ENCODE measurements at places on chromosomes 2 and 18.

DNA sequence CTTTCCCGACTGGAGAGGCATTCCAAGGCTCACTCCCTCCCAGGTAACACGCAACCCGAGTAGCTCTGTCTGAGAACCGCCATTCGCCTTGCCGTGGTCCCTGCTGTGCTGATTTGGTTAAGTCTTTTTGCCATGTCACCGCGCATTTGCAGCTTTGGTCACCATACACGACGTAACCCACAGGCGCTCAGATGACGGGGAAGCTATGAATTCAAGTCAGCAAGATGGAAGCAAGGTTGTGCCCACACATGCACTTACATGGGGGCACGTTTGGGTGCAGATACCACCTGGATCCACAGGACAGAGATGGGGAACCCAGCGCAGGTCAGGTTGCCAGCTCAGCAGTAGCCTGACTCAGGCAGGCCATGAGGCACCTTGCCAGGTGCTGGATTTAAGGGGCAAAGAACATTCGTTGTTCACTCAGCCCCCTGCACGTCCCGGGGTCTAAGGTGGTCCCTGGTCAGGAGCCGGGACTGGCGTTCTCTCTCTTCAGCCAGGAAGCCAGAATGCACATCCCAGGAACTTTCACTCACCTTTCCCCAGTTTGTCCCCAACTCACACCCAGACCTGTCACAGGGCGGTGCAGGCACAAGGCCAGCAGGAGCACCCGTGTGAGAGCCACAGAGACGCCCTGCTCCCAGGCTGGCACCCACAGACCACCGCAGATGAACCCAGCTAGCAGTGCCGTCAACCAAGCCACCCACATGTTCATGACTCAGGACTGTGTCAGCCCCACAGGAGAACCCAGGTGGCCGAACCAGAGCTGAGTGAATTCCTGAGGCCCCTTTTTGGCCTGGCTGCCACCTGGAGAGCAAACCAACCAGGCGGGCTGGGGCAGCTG lies 19.9 kb downstream of the SNED1 start:
- no peak for DNase-seq

- DNase-seq, result no peak
These were observed 153.8 kb downstream of the MAP2 start for GRCh38 chr2:209577376-209578357.

DNA sequence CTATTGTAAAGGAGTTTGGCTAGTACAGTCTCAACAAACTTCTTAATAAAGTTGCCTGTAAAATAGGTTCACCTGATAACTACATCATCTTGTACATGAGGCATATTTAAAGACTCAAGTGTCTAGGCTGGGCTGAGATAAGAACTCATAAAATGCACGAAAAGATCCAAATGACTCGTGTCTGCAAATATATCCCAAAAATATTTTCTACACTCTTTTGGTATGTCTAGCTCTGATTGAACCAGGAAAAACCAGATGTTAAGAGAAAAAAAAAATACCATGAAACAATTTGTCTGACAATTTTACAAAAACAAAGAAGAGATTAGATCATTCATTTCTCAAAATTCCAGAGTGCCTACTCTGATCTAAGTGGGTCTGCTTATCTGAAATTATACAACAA lies 166.9 kb upstream of the OSR1 start:
- no peak for DNase-seq

DNA sequence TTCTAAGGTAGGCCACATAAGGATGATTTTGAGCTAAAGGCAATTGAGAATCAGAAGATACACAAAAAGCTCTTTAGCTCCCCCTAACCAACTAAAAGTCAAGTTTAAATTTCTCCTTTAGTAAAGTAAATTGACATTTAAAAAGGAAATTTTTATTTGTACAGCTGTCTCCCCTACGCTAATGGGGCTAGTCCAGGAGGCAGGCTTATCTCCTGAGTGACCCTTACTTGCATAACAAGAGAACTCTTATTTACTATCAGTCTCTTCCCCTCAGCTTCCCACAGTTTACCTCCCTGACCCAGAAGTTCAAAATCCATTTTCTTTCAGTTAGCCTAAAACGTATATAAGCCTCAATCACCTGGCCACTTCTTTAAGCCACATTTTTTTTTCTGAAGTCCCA lies 1002.8 kb upstream of the NRXN1 start:
- DNase-seq, result no peak

DNA sequence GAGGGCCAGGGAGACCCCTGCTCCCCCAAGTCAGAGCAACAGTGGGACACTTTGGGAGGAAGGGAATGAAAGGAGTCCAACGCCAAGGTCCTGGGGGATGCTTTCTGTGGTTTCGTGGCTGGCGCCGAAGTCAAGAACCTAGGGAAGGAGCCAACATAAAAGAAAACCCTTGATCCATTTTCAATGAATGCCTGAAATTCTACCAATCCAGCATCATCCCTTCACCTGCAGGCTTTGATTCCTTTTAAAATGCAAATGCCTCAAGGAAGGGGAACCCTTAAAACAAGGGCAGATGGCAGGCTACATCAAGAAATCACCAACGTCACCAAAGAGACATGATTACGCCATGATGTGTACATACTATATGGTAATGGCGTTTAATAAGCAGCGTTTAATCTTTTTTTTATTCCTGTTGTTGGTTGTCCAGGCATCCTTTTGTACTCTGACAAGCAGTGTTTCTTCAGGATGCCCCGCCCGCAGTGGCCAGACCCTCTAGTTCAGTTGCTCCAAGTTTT lies 123.3 kb upstream of the SLC1A4 start:
- no peak for DNase-seq

- DNase-seq, result no peak
These were observed 61.8 kb downstream of the RFTN2 start for GRCh38 chr2:197613509-197613987.

DNA sequence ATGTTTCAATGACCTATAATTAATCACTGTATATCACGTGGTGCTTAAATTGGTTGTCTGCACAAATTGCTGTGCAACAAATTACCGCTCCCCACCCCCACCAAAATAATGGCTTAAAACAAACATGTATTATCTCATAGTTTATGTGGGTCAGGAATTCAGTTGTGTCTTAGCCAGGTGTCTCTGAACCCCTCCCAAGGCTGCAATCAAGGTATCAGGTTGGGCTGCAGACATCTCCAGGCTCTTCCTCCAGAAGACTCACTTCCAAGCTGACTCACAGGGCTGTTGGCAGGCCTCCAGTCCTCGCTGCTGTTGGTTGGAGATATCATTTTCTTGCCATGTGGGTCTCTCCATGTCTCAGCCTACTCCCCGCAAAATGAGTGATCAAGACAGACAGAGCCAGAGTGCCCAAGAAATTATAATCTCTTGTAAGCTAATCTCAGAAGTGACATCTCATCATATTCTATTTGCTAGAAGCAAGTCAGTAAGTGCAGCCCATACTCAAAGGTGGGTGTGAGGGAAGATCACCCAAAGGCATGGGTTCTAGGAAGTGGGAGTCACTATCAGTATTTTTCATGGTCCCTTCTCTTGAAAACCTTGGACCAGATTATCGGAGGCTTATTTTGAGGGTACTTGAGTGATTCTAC lies 38.4 kb downstream of the SPC25 start:
- DNase-seq, result no peak

DNA sequence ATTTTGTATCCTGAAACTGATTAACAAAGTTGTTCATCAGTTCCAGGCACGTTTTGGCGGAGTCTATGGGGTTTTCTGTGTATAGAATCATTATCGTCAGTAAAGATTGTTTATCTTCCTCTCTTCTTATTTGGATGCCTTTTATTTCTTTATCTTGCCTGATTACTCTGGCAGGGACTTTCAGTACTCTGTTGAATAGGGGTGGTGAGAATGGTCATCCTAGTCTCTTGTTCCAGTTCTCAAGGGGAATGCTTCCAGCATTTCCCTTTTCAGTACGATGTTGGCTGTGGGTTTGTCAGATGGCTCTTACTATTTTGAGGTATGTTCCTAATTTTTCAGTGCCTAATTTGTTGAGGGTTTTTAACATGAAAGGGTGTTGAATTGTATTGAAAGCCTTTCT lies 14.0 kb upstream of the SPDYA start:
- no peak for DNase-seq

Data from stimulated activated CD4-positive, alpha-beta T cell treated with anti-CD3 and anti-CD28 coated beads, Interleukin-12 subunit alpha, Interleukin-12 subunit beta, amount 100 ng/mL, for 48 hours (primary cell).